Left hindlimb (tissue), 1 donor: ENCODE measurements at places on chromosomes 16 and 17.

- DNase-seq: no peak
Measured at GRCh38 chr17:79276821-79277220, 202.2 kb downstream of the ENGASE start.

DNA sequence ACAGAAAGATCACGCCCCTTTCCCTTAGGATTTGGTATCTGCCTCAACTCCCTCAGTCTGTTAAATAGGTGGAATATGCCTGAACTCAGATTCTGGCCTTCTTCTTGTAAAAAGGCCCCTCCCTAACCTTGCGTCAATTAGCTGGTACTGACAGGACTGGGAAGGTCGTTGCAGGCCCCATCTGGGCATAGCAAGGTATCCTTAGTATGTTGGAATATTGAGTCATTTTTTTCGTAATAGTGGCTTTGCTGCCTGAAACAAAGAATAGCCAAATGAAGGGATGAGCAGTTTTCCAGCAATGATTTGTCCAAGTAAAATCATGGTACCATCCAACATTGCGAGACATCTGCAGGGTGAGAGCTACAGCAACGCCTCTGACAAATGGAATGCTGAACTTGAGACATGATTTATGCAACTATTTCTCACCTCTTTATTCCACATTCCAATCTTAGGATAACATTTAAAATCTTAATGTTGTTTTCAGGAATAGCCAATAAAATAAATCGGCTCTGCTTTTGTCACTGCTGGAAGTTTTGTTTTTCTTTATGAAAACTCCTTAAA lies 39.3 kb upstream of the BRD7 start:
- DNase-seq: no peak

GRCh38 chr17:64085650-64086005 lies 44.3 kb downstream of the ERN1 start:
- DNase-seq: no peak

GRCh38 chr17:44608727-44609435 lies 47.4 kb upstream of the MEIOC start:
- DNase-seq: no peak

DNA sequence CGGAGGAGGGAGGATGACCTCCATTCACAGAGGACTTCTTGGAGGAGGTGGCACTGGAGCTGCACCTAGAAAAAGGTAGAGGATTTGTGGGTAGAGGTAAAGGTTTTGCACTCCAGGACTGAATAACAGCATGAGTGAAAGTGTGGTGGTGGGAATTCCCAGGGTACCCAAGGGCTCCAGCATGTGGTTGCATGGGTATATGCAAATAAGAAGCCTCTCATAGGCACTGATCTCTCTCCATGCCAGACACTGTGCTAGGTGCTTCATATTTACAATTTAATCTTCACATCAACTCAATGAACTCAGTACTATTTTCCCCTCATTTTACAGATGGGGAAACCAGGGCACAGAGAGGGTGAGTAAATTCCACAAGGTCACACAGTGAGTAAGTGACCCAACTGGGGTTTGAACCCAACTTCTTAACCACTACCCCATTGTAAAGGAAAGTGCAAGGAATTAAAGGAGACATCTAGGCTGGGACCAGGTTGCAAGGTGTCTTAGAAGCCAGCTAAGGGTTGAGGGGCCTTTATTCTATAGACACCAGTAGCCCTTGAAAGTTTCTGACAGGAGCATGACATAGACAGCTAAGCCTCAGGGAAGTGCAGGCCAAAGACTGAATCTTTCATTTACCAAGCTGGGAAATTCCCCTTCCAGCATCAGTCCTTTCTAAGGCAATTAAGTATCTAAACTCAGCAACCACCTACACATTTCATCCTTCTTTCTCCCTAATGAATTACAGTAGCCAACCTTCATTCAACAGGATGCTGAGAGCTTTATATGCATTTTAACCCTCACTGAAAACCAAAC lies 21.3 kb downstream of the SCNN1B start:
- no peak for DNase-seq

GRCh38 chr17:36117505-36118382 lies 14.1 kb downstream of the CCL4 start:
- DNase-seq: no peak
